Stimulated activated CD8-positive, alpha-beta memory T cell treated with anti-CD3 and anti-CD28 coated beads, Interleukin-7, amount 100 ng/mL, for 4 hours (primary cell): ENCODE measurements at places on chromosomes 16 and 17.

DNA sequence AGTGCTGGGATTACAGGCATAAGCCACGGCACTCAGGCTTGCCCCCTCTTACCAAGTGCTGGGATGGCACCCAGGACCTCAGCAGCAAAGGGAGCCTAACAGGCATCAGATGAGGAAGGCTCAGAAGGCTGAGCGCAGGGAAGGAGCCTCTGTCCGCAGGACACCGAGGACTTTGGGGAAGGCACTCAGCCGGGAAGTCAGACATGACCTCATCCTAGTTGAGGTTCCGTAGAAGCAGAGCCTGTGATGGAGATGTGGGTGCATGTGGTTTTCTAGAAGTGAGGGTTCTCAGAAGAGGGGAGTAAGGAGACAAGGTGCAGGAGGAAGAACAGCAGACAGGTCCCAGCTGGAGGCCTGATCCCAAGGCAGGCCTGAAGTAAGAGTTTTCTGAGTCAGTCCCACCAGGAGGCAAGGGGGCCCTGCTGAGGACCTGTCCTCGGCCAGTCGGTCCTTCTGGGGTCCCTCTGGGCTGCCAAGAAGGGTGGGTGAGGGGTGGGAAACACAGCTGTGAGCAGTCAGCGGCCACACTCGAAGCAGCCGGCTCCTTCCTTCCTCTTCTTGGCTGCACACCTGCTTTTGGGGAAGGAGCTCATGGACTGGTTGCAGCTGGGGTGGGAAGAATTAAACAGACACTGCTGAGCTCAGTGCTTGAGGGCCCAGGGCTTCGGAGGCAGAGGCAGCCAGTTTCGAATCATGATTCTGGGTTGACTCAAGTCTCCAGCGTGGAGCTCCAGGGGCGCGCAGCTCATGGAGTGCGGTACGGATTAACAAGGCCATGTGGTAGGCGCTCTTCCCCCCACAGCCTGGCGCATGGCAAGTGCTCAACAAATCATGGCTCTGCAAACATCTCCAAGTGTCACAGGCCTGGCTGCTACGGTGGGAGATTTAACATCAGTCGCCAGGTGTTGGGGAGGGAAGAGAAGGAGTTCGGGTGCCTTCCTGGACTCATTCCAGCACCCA, 38.9 kb upstream of the SNN start:
- no peak for DNase-seq

- DNase-seq, result no peak
Observed at GRCh38 chr16:495127-495748, 32.3 kb upstream of the CAPN15 start.

DNA sequence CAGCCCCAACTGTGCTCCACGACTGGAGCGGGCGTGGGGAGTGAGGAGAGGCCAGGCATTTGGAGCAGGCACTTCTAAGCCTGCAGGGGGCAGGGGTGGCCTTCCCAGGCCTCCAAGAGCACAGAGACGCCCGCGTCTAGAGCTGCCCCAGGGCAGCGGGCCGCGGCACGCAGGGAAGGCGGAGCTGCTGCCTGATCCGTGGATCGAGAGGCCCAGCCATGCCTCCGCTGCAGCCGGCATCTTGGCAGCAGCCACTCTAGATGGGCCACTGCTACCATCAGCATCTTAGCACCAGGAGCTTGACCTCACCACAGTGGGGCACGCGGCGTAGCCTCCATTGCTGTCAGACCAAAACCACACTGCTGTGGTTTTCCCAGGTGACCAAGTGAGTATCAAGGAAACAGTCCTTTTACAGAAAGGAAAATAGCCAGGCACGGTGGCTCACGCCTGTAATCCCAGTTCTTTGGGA, 20.4 kb upstream of the WDR45B start:
- DNase-seq, result no peak

GRCh38 chr17:29576214-29577000, 7.9 kb downstream of the TP53I13 start:
- no peak for DNase-seq
